Endothelial cell (in vitro differentiated cells): ENCODE measurements at places on chromosomes 5 and 9. TPM values are rescaled to one million over a fixed set of nuclear protein-coding genes. Genes with fewer than 3 reads are reported as not detected.

DNA sequence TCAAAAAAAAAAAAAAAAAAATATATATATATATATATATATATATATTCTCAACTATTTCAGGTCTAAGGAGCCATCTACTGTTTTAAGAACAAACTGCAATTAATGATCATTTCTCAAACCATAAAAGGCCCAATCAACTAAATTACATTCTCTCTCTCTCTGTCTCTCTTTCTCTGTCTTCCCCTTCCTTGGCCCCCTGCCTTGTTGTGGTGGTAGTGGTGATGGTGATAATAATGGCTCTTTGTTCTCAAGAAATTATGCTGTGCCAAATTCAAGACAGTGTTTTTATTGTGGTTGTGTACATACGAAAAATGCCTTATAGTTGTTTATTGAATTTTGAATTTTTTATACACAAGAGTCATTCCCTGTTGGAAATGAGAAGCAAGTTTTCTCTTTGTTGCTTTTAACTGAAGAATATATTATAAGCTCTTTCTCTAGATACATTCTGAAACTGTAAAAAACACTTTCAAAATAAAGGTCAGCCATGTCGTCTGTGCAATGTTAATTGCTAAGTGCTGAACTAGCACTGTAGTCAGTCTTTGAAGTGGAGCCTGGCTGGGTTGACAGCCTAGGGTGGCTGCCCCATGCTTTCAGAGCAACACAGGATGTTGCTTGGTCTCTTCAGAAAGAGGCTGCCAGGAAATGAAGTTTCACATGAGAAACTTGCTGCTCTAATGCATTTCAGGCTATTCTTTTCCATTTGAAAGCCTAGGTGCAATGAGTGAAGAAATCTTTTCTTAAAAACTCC lies 96.0 kb downstream of the HINT1 start:
- H3K27ac ChIP-seq, result no peak overlapping the region
- H3K36me3 ChIP-seq, result peaks cover 11% of the 10 kb centered on the region
- no peaks in the 10 kb centered on the region for H3K27me3 ChIP-seq

GRCh38 chr5:74556006-74556405 lies 84.5 kb downstream of the ENC1 start:
- no peaks in the 10 kb centered on the region for H3K36me3 ChIP-seq
- no peak for DNase-seq
- H3K4me3 ChIP-seq, result no peak overlapping the region
- no peak overlapping the region for H3K27ac ChIP-seq
- H3K27me3 ChIP-seq, result no peaks in the 10 kb centered on the region
- H3K4me1 ChIP-seq, result peaks cover 10% of the 10 kb centered on the region

- H3K27ac ChIP-seq, result no peak overlapping the region
- no peaks in the 10 kb centered on the region for H3K36me3 ChIP-seq
- no peaks in the 10 kb centered on the region for H3K4me1 ChIP-seq
- H3K27me3 ChIP-seq, result no peaks in the 10 kb centered on the region
- DNase-seq, result peak; percentile 36
These were observed 45.5 kb downstream of the SPOCK1 start for GRCh38 chr5:137453483-137454080.

- DNase-seq, result no peak
- no peak overlapping the region for H3K4me3 ChIP-seq
- peaks cover 8% of the 10 kb centered on the region for H3K36me3 ChIP-seq
- peaks cover 2% of the 10 kb centered on the region for H3K27me3 ChIP-seq
- no peak overlapping the region for H3K27ac ChIP-seq
- H3K4me1 ChIP-seq, result peaks cover 14% of the 10 kb centered on the region
These were observed 18.5 kb upstream of the TAL2 start for GRCh38 chr9:105643795-105644194.

GRCh38 chr9:84504360-84504759 lies 163.8 kb upstream of the SLC28A3 start:
- no peak for DNase-seq
- no peak overlapping the region for H3K4me3 ChIP-seq
- no peaks in the 10 kb centered on the region for H3K36me3 ChIP-seq
- H3K27me3 ChIP-seq, result peaks cover 2% of the 10 kb centered on the region
- H3K4me1 ChIP-seq, result no peaks in the 10 kb centered on the region

GRCh38 chr5:64834611-64835010 lies 65.9 kb downstream of the CWC27 start:
- H3K36me3 ChIP-seq, result peaks cover 13% of the 10 kb centered on the region
- no peak overlapping the region for H3K4me3 ChIP-seq
- peak overlapping the region; percentile 69 for H3K27ac ChIP-seq
- H3K27me3 ChIP-seq, result no peaks in the 10 kb centered on the region
- DNase-seq, result no peak
- H3K4me1 ChIP-seq, result peaks cover 25% of the 10 kb centered on the region

DNA sequence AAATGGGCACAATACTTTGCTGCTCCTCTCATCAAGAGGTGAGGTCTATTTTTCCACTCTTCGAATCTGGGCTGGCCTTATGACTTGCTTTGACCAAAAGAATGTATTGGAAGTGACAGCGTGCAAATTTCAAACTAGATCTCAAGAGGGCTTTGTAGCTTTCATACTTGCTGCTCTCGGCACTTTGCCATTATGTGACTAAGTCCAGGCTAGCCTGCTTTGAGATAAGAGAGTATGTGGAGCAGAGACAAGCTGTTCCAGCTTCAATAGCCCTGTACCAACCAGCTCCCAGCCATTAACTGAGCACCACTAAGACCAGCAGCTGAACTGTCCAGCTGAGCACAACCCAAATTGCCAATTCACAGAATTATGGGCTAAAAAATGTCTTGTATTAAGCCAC lies 124.6 kb downstream of the ACER2 start:
- no peak overlapping the region for H3K4me3 ChIP-seq
- no peak for DNase-seq
- H3K36me3 ChIP-seq, result no peaks in the 10 kb centered on the region
- H3K27me3 ChIP-seq, result no peaks in the 10 kb centered on the region

DNA sequence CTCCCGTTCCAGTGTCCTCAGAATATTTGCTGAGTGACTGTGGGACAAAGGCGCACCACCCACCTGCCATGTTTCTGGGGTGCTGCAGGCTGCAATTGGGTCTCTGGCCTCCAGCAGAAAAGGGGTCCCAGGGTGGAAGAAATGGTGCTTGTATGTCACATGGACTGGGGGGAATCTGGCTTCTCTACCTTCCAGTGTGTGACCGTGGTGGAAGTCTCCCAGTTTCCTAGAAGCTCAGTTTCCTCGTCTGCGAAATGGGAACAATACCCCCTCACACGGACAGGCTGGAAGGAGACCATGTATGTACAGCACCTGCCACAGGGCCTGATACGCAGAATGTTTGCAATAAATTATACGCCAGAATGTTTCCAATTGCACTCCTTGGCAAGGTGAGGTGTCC lies 23.8 kb downstream of the CPLX2 start:
- no peaks in the 10 kb centered on the region for H3K36me3 ChIP-seq
- no peak for DNase-seq
- H3K27ac ChIP-seq, result no peak overlapping the region

DNA sequence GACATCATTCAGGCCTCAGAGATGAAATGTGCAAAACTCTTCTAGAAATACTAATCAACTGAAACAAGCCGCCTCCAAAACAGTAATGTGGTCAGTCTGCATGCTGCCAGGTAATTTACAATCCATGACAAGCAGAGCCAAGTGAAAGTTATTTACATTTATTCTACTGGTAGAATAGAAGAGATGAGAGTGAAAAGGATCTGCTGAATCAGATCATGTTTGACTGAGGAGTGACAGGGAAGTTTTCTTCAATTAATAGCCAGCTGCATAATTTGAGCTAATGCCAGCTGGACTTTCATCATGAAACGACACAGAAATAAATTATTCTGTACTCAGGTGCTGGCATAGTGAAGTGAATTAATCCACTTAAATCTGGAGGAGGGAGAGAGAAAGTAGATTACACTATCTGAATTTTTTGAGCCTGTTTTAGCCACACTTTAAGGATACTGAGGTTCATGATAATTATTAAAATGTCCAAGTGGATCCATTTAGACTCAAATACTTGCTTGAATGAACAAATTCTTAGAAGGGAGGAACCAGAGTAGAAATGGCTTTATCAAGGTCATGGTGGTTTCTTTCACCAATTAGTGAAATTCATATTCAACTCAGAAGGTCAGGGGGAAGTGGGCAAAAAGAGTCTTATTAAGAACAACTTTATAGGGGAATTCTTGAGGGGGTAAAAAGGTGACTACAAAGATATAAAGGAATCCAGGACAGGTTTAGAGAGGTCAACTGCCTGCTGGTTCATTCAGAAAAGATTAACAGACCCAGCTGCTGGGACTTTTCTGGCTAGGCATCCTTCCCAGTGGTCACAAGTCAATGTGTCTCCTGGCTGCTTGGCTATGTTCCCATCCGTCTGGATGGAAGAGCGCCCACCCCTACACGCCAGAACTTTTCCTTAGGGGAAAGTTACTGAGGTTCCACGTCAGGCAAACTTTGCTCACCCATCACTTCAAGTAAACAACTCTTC lies 350.4 kb downstream of the PDE4D start:
- DNase-seq, result no peak
- no peak overlapping the region for H3K27ac ChIP-seq
- peaks cover 2% of the 10 kb centered on the region for H3K4me1 ChIP-seq
- H3K4me3 ChIP-seq, result no peak overlapping the region
- H3K27me3 ChIP-seq, result no peaks in the 10 kb centered on the region

DNA sequence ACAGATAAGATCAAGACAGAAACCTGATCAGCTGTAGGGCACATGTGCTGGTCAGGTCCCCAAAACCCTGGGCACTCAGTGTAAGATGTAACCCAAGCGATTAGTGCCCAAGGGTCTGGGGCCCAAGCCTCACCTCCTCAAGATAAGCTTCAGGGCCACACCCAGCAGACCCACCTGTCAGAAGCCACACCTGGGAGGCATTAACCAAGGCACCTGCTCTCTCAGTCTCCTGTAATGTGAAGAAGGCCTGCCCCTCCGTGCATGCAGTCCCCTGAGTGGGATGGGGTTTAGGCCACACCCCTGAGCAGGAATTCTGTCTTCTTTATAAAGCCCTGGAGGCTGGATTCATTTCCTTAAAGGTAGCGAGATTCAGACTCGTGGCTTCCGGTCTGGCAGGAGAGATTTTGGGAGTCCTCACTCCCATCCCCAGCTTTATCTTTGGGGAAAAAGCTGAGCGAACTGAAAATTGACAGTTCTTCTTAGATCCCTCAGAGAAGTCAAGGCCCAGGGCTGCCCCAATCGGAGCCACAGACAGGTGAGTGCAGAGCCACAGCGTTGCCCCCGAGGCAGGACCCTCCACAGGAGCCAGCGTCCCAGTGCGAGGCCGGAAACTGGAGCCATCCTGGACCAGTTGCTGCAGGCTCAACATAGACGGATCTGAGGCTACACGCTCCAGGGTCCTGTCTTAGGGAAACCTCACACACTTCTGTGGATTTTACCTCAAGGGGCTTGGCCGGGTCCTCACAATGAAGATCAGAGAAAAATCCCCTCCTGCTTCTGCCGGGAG lies 357.6 kb upstream of the IRX4 start:
- no peaks in the 10 kb centered on the region for H3K4me1 ChIP-seq
- no peak overlapping the region for H3K27ac ChIP-seq
- H3K4me3 ChIP-seq, result no peak overlapping the region
- peaks cover 10% of the 10 kb centered on the region for H3K27me3 ChIP-seq
- H3K36me3 ChIP-seq, result peaks cover 5% of the 10 kb centered on the region
- no peak for DNase-seq

DNA sequence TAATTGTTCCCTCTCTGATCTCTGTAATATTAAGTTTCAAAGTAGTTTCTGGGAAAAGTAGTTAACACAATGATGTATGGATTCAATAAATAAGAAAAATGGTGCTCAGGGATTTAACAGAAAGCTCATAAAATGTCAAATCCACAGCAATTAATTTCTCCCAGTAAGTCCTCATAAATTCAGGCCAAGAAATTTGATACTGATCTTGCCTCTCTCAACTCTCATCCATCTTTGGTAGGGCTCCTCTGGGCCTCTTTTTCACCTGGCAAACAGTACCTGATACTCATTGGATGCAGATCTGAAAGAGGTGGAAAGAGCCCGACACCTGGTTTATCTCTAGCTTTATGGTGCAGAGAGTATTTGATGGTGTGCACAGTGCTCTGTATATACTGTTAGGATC lies 106.1 kb downstream of the STK32A start:
- no peaks in the 10 kb centered on the region for H3K36me3 ChIP-seq
- H3K4me3 ChIP-seq, result no peak overlapping the region
- DNase-seq, result no peak
- no peak overlapping the region for H3K27ac ChIP-seq
- H3K4me1 ChIP-seq, result no peaks in the 10 kb centered on the region

The EQTN gene
- total RNA-seq, result not detected

The PCDHA8 gene
- total RNA-seq, result 1.6 TPM

The SLC22A4 gene
- total RNA-seq, result 0.13 TPM
